Activated T-cell treated with anti-CD3 and anti-CD28 coated beads for 1 hour (primary cell): ENCODE measurements at places on chromosomes 7 and 10.

- no peak for DNase-seq
These were observed 29.5 kb upstream of the DNAAF5 start for GRCh38 chr7:696812-697551.

DNA sequence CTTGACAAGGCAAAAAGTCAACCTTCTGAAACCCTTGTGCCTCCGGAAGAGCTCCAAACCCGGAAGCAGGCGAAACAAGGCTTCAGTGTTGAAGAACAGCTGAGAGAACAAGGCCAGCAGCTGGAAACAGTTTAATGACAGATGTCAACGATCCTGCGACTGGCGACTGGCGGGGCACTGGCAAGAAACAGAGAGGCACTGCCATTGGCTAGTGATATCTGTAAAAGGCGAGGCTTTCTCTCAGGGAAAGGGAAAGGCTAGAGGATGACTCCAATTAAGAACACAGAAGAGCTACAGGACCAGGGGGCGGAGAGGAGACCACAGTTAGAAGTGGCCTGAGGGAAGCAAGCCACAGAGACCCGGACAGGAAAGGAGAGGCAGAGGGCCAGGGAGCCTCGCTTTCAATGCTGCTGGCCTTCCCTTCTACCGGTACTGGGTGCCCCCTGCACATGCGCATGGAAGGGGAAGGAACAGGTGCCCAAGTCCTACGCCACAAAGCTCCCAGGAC, 19.4 kb downstream of the ITGB1 start:
- DNase-seq = no peak

DNA sequence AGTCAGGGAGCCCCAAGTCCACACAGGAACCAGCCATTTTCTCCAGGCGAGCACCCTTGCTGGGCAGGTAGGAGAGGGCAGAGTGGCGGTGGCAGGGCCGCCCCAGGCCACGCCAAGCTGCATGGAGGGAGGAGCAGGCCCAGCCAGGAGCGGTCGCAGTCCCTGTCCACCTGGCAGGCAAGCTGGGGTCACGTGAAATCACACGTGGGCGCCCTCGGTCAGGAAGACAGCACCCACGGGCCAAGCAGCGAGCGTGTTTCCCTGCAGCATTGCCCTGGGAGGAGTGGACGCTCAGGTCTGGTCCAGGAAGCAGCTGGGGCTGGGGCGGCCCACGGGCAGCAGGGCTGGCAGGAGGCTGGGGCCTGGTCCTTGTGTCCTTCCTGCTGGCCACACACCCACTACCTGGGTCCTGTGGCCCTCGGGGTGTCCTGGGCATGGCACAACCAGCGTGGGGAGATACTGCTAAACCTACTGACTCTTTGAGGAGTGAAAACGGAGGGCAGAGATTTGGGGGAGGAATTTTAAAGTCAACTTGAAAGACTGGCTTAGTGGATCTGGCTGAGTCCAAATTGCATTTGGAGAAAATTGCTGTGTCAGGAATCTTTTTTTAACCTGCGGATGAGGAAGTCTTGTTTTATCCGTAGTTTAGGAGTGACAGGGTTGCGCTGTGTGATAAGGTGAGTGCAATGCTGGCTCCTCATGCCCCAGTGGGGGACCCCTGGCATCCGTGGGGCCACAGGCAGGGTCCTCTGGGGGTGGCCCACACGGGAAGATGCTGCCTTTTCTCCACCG, 12.2 kb upstream of the ADGRA1 start:
- no peak for DNase-seq

DNA sequence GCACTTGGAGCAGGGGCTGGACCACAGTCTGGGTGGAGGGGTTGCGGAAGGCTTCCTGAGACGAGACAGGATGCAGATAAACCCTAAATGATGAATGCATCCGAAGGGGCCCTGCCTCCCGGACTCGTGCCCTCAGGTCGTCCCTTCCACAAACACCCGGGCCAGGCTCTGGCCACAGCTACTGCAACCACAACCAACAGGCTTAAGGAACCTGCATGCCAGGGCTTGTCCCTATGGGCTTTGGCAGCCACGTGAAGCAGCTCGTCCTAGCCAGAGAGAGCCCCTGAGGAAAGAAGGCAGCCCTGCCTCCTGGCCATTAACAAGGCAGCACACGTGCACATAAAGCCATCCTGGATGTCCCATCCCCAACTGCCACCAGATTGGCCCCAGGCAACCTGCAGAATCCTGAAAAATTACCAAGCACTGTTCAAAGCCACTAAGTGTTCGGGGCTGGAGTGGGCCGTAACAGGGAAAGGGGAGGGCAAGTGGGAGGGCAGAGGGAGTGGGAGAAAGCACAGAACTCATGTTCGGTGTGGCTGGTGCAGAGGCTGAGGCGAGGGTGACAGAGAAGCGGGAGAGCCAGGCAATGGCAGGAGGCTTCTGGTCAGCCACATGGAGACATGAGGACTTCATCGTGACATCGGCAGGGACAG, 62.7 kb downstream of the MAD1L1 start:
- DNase-seq = no peak

DNA sequence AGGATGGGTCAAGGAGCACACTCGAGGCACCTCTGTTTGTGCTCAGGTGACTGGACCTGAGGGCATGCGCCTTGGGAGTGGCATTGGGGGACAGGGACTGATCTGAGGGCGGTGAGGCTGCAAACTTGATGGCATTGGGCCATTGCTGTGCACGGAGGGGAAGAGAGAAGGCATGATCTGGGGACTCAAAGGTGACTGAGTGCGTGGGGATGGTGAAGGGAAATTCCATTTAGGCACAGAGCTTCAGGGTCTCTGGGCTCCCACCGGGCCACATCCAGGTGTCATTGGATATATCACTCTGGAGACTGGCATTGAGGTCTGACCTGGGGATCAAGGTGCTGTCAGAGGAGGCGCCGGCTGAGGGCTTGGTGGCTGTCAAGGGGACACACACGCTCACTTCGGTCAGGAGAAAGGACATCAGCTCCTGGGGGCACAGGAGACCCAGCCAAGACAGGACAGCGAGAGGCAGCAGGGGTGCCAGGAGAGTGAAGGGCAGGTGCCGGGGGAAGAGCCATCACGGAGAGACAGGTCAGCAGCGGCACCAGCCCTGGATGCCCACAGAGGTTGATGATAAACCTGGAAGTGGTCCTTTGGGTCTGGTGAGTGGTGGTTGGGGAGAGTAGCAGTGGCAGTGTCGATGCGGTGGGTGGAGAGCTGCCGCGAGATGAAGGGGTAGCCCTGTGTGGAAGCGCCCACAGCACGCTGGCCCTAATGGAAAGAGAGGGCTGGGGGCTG, 5.5 kb downstream of the ADCK2 start:
- DNase-seq = no peak

DNA sequence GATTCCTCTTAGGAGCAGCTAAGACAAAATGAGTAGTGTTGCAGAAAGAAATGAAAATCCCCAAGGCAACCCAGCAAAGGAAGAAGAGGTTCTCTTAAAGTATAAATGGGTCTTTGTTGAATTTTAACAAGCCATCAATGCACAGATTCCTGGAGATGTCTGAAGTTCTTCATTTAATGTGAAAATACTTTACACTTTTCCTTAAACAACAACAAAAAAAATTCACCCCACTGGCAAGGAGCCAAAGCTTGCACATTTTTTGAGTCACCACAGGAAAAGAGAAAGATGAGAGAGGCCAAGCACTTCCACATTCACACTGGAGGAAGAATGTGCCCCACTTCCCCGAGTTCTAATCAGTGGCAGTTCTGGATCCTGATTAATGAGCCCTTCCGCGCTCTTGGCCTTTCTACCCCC, 286.4 kb upstream of the MEOX2 start:
- no peak for DNase-seq

DNA sequence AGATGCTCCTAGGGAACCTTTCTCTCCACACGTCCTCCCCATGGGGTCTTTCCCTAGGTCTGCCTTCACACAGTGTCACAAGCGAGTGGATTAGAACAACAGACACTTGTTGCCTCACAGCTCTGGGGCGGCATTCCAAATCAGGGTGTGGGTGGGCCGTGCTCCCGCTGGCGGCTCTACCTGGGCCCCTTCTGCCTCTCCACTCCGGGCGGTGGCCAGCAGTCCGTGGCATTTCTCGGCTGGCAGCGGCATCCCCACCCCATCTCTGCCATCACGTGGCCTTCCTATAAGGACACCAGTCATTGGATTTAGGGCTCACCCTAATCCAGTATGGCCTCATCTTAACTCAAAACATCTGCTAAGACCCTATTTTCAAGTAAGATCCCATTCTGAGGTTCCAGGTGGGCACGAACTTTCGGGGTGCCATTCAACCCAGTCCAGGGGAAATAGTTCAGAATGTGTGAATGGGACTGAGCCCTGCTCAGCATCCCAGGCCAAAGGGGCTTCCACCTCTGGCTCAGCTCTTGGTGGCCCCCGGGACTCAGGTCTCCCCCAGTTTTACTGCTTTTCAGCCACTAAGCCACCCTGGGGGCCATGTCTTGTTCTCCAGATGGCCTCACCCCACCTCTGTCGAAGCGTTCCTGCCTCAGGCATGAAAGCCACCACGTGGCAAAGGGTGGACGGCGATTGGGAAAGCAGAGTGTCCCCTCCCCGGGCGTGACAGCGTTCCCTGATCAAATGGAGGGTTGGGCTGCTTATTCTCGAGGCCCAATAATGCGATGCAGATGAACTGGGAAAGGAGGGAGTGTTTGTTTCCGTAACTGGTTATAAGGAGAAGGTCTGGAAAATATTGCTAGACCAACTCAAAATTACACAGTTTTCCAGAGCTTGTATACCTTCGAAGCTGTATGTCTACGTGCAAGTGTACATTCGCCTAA, 350.0 kb downstream of the GLRX3 start:
- DNase-seq = no peak

- no peak for DNase-seq
These were observed 12.5 kb upstream of the TNRC18 start for GRCh38 chr7:5436003-5436678.

DNA sequence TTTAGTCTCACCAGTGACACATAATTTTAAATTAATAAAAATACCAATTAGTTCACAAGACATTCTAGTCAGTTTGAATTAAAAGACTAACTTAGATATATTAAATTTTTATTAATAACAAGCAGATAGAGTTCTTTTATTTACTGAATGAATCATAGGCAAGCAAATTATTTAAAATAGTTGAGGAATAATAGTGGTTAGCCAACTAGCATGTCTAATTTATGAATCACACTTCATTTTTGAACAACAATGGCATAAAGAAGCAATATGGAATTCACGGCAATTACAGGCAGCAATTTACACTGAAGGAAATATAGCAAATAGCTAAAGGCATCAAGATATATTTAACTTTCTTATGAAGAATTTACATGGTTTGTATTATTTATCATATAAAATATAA, 187.0 kb upstream of the SLC26A5 start:
- DNase-seq = no peak

DNA sequence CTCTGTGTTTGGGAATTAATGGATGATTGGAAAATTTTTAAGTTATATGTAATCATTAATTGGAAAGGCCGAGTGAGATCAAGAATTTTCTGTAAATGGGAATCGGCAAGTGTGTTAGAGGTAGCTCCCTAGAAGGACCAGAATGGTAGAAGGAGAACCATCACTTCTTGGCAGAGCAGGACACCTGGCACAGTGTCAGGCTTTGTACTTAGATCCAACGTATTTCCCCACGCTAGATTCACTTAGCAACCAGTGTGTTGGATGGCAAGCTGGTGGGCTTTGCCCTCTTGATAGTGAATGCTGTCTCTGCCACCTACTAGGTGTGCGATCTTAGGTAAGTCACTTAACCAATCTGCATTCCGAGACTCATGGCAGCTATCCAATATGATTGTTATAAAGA, 107.8 kb upstream of the ZNF438 start:
- DNase-seq = no peak

DNA sequence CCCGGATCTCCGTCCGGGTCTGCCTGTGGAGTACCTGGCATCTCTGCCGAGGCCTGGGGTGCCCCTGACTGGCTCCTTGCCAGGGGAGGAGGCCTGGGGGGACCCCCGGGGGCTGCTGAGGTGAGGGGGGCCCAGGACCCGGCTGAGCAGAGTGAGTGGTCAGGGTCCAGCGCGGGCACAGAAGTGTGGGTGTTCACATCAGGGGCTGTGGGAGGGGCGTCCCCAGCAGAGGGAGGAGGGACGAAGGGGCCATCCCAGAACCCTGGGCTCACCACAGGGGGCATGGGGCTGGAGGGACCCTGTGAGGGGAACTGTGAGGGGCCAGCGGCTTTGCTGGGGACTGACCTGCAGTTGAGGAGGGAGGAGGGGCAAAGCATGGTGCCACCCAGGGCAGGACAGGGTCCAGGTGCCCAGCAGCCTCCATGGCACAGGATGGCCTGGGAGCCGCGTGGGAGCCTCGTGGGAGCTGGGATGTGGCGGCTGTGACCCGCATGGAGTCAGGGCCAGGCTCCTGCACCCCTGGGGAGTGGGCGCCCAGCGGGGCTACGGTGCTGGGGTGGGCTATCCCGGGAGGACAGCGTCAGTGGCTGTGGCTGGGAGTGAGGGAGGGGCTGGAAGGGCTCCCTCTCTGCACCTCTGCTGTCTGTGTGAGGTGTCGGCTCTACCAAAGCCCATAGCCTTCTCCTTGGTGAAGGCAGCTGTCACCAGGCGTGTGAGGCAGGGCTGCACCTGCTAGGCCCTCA, 91.2 kb downstream of the DNAJB6 start:
- DNase-seq = no peak

DNA sequence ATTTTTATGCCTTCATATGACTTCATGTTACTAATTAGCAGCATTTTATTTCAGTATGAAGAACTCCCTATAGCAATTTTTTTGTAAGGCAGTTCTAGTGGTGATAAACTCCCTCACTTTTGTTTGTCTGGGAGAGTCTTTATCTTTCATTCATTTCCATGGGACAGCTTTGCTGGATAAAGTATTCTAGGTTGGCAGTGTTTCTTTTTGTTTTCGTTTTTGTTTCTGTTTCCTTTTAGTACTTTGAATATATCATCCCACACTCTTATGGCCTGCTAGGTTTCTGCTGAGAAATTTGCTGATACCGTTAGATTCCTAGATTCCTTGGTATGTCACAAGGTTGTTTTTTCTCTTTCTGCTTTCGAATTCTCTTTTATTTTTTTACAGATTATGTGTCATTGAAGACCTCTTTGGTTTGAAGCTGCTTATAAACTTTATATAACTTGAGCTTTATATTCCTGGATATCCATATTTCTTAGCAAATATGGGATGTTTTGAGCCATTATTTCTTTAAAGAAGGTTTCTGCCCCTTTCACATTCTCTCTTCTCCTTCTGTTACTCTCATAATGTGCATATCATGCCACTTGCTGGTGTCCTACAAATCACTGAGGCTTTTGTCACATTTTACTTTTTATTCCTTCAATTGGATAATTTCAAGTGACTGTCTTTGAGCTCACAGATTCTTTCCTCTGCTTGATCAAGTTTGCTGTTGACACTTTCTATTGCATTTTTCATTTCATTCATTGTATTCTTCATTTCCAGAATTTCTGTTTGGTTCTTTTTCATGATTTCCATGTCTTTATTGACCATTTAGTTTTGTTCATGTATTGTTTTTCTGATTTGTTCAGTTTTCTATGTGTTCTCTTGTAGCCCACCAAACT, 28.9 kb upstream of the AHR start:
- no peak for DNase-seq

GRCh38 chr10:50605269-50605950, 18.3 kb downstream of the SGMS1 start:
- DNase-seq = no peak

GRCh38 chr7:94041529-94041928, 37.4 kb upstream of the BET1 start:
- no peak for DNase-seq
